ENCODE measurements at places on chromosomes 7 and 10.

DNA sequence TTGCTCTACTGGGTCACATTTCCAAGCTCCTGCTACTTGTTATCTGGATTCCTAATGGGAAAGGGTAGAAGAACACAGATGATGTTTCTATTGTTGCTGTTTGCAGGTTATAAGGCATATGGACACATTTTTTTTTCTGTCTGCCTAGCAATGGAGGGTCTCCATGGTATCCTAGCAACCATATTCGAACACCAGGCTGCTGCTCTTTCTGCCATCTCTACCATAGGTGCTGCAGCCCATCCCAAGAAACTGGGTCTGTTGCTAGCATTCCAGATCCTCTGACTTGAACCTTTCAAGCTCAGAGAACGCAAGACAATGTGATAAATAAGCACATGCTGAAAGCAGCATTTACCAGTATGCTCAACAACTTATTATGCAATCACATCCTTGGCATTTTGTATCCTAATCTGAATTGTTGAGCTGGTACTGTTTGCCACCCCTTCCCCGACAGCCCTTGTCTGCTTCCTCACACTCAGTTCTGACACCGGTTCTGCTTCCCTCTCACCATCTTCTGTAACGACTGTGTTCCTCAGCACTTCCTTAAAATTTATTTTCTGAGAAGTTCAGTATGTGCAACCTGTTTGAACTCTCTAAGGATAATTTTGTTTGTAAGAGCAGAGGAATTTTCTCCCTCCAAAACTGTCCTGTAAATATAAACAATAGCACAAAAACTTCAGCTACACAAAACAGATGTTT, 6.2 kb downstream of the PRKG1 start:
- H3K27ac ChIP-seq: no peak overlapping the region
- no peaks in the 10 kb centered on the region for H3K36me3 ChIP-seq
- peaks cover 9% of the 10 kb centered on the region for H3K27me3 ChIP-seq
- H3K4me1 ChIP-seq: peaks cover 42% of the 10 kb centered on the region

DNA sequence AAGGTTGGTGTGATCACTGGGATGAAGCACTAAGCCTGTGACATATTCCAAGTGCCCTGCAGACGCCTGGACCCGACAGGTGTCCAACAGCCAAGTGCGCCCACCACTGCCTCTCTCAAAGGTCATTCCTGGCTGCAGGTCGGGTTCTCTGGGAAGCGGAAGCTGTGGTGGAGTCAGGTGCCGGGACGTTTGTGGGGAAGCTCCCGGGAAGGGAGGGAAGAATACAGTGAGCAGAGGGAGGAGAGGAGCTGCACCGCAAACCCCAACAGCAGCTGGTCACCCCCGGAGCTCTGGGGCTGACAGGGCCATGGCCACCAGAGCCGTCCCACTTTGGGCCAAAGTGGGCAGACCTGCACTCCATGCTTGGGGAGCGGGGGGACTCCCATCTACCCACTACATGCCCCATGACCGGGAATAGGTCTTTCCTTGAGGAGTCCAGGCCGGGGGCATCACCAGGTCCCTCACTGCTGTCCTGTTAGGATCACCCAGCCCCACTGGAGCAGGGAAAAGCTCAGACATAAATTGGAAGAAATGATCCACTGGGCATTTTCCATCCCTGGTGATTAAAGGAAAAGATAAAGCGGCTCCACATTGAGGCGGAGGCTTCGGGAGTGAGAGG, 84.5 kb upstream of the PPP2R2D start:
- peaks cover 31% of the 10 kb centered on the region for H3K27me3 ChIP-seq
- H3K4me1 ChIP-seq: peaks cover 82% of the 10 kb centered on the region
- no peak overlapping the region for H3K27ac ChIP-seq
- H3K36me3 ChIP-seq: no peaks in the 10 kb centered on the region

- peaks cover 15% of the 10 kb centered on the region for H3K36me3 ChIP-seq
- peak overlapping the region; percentile 36 for H3K27ac ChIP-seq
- H3K4me3 ChIP-seq: no peak overlapping the region
- peaks cover 6% of the 10 kb centered on the region for H3K27me3 ChIP-seq
- DNase-seq: no peak
- peaks cover 78% of the 10 kb centered on the region for H3K4me1 ChIP-seq
Measured at GRCh38 chr7:151456276-151456675, 16.3 kb upstream of the CRYGN start.

- no peak overlapping the region for H3K4me3 ChIP-seq
- no peaks in the 10 kb centered on the region for H3K27me3 ChIP-seq
- no peak overlapping the region for H3K27ac ChIP-seq
- H3K4me1 ChIP-seq: peaks cover 67% of the 10 kb centered on the region
- H3K36me3 ChIP-seq: no peaks in the 10 kb centered on the region
Measured at GRCh38 chr10:22999942-23000341, 72.1 kb downstream of the ARMC3 start.

DNA sequence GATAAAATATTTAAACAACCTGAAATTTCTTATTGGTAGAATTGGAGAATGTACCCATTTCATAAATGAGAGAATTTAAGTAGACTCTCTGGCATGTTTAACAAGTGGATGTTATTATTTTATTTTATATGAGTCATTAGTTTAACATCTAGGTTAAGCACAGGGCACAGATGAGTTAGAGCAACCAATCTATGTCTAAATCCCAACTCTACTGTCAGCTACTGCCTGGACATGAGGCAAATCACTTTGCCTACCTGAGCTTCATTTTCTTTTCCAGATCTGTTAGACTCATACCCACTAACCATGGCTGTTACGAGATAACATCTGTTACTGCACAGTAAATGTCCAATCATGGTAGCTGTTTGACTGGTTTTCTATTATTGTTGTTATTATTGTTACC, 251.1 kb downstream of the INHBA start:
- H3K4me1 ChIP-seq: peaks cover 10% of the 10 kb centered on the region
- H3K4me3 ChIP-seq: no peak overlapping the region

- peaks cover 10% of the 10 kb centered on the region for H3K27me3 ChIP-seq
- H3K4me1 ChIP-seq: no peaks in the 10 kb centered on the region
- H3K27ac ChIP-seq: no peak overlapping the region
- no peak overlapping the region for H3K4me3 ChIP-seq
Measured at GRCh38 chr10:44780426-44780825, 130.7 kb upstream of the TMEM72 start.

DNA sequence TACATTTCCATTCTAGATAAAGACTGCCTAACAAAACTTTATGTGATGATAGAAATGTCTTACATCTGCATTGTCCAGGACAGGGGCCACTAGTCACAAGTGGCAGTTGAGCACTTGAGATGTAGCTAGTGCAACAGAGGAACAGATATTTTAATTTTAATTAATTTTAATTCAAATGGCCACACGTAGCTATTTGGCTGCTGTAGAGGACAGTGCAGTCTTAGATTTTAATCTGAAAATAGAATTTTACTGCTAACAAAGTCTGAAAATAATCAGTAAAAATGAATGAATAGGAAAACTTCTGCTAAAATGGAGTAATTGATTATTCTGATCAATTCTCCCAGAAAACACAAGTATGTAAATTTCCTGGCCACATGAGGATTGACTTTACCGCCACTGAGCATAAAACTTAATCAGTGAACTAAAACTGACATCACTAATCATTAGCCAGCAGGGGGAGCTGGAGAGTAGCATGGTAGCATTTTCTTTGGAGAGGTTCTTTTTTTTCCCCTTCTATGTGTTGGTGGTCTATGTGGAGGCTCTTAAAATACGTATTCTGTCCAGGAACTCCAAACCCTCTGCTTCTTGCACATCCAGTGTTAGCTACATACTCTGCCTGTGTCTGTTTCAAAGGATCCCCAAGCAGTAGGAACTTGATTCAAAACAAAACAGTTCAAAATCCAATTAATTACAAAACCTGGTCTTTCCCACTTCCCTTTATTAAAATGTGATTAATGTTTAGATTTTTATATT, 52.1 kb downstream of the TSPAN12 start:
- DNase-seq: peak; percentile 73
- H3K36me3 ChIP-seq: peaks cover 33% of the 10 kb centered on the region
- H3K4me3 ChIP-seq: no peak overlapping the region
- peaks cover 17% of the 10 kb centered on the region for H3K4me1 ChIP-seq
- H3K27ac ChIP-seq: no peak overlapping the region

DNA sequence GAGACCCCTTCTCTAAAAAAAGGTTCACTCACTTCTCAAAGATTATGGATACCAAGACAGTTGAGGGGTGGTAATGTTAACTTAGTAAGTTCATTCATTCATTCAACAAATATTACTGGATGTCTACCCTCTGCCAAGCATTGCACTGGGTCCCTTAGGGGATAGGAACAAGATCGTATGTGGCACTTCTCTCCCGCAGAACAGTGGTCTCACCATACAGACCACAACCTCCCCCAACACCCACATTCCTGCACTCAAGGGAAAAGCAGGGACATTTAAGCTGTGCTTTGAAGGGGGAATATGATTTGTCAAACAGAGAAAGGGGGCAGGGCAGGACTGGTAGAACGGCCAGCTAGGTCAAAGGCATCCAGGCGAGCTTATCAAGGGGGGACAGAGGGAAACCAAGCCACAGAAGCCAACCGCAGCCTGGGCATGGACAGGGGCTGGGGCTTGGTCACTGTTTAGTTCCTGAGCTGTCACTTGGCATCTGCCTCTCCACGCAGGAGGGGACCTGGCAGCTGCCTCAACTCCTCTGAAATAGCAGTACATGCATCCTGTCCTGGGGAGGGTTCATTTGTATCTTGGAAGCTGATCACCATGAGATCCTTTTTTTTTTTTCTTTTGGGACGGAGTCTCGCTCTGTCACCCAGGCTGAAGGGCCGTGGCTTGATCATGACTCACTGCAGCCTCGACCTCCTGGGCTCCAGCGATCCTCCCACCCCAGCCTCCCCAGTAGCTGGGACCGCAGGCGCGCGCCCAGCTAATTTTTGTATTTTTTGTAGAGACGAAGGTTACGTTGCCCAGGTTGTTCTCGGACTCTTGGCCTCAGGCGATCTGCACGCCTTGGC, 949 bp upstream of the CLIP2 start:
- H3K4me1 ChIP-seq: peaks cover 30% of the 10 kb centered on the region
- DNase-seq: no peak
- peak overlapping the region; percentile 88 for H3K4me3 ChIP-seq

DNA sequence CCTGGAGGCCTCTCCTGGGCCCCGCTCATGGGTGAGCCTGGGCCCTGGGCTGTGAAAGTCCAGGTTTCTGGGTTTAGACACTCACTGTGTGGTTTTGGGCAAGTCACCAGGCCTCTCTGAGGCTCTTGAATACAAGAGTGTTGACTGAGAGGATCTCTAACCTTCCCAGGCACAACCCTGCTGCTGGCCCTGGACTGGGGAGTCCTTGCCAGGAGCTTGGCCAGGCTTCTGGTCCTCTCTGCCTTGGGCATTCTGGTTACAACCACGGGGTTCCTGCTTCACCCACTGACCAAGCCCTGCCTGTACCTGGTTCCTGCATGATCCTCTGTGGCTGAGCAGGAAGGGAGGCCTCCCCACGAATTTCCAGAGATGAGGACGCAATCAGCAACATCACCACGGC, 63.6 kb upstream of the COL13A1 start:
- no peak overlapping the region for H3K4me3 ChIP-seq
- peaks cover 38% of the 10 kb centered on the region for H3K4me1 ChIP-seq
- H3K27me3 ChIP-seq: peaks cover 16% of the 10 kb centered on the region
- DNase-seq: no peak

DNA sequence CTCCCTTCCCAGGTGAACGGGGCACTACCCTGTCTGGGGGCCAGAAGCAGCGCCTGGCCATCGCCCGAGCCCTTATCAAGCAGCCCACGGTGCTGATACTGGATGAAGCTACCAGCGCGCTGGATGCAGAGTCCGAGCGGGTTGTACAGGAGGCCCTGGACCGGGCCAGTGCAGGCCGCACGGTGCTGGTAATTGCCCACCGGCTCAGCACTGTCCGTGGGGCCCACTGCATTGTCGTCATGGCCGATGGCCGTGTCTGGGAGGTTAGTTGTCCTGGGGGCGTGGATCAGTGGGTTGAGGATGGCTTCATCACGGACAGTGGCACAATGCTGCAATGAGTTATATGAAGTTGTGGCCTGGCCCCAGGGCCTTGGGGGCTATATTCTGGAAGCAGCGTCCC, 4.4 kb upstream of the ASIC3 start:
- no peak overlapping the region for H3K4me3 ChIP-seq
- H3K27me3 ChIP-seq: peaks cover 20% of the 10 kb centered on the region
- no peaks in the 10 kb centered on the region for H3K36me3 ChIP-seq
- no peak overlapping the region for H3K27ac ChIP-seq
- DNase-seq: no peak

DNA sequence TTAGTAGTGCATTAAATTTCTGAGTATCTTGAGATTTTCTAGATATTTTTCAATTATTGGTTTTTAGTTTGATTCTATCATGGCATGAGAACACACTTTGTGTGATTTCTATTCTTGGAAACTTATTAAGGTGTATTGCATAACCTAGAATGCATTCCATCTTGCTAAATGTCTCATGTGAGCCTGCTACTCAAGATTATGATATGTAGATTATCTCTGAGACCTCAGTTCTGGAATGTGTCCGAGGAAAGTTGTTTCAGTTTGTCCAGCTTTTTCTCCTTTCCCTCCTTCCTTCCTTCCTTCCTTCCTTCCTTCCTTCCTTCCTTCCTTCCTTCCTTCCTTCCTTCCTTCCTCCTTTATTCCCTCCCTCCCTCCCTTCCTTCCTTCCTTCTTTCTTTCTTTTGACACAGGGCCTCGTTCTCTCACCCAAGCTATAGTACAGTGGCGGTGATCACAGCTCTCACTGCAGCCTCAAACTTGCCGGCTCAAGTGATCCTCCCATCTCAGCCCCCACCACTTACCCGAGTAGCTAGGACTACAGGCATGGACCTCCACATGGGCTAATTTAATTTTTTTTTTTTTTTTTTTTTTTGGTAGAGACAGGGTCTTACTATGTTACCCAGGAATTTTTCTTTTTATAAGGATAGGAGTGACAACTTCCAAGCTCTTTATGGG, 7.6 kb downstream of the ITPRID1 start:
- DNase-seq: no peak
- H3K4me3 ChIP-seq: no peak overlapping the region

- H3K27me3 ChIP-seq: no peaks in the 10 kb centered on the region
- H3K4me3 ChIP-seq: no peak overlapping the region
- DNase-seq: no peak
- no peaks in the 10 kb centered on the region for H3K4me1 ChIP-seq
Measured at GRCh38 chr7:126720232-126720631, 532.5 kb downstream of the GRM8 start.

GRCh38 chr7:108570146-108570755, 577 bp downstream of the DNAJB9 start:
- H3K27me3 ChIP-seq: no peaks in the 10 kb centered on the region
- DNase-seq: peak; percentile 51
- H3K36me3 ChIP-seq: peaks cover 54% of the 10 kb centered on the region
- peak overlapping the region; percentile 99 for H3K27ac ChIP-seq
- H3K4me3 ChIP-seq: peak overlapping the region; percentile 95

- DNase-seq: no peak
- H3K4me3 ChIP-seq: no peak overlapping the region
- no peaks in the 10 kb centered on the region for H3K4me1 ChIP-seq
- no peaks in the 10 kb centered on the region for H3K36me3 ChIP-seq
- no peaks in the 10 kb centered on the region for H3K27me3 ChIP-seq
Measured at GRCh38 chr7:154415709-154416399, 363.7 kb downstream of the DPP6 start.

GRCh38 chr10:70508912-70509756, 30.6 kb downstream of the PALD1 start:
- DNase-seq: no peak
- no peak overlapping the region for H3K4me3 ChIP-seq
- H3K4me1 ChIP-seq: peaks cover 63% of the 10 kb centered on the region
- H3K27me3 ChIP-seq: no peaks in the 10 kb centered on the region

- DNase-seq: peak; percentile 35
- H3K27me3 ChIP-seq: peaks cover 7% of the 10 kb centered on the region
- H3K36me3 ChIP-seq: no peaks in the 10 kb centered on the region
- H3K4me3 ChIP-seq: no peak overlapping the region
- H3K27ac ChIP-seq: no peak overlapping the region
Measured at GRCh38 chr10:89853781-89854191, 152.4 kb downstream of the KIF20B start.

Data from nephron progenitor cell (in vitro differentiated cells).